ENCODE measurements at places on chromosomes 5 and 9.

DNA sequence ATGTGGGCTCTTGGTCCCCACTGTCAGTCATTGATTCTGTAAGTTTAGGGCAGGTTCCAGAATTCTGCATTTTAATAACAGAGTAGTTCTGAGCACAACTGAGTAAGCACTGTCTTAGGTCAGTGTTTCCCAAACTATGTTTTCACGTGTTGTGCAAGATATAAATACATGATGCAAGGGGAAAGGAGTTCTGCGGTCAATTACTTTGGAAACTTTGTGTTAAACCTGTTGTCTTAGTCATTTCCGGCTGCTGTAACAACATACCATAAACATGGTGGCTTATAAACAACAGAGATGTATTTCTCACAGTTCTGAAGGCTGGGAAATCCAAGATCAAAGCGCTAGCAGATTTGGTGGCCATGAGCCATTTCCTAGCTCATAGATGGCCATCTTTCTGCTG is 69.8 kb downstream of the EQTN start:
- DNase-seq, result no peak

- DNase-seq, result peak; percentile 24
Observed at GRCh38 chr9:38022995-38023394, 46.0 kb downstream of the SHB start.

DNA sequence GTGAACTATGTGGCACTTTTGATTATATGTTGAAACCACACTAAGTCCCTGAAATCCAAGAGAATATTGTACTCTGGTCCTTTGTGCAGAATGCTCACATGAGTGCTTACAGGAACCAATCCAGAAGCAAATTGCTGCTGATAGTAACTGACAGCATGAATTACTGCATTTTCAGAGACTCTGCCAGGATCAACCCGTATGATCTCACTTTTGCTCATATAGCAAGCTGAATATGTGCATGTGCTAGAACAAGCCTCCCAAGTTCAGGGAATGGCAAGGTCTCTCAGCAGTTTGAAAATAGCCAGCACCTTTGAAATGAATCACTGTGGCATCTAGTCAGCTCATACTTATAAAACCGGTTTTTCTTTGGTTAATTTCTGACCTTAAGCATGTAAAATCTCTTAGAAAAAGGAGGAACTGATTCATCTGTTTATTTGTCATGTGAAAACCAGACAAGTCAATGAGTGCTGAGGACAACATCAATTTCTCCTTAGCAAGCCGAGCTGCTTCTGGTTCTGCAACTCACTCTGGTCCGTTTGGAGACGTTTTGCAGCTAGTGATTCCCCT is 215.7 kb upstream of the ELL2 start:
- peak; percentile 31 for DNase-seq

GRCh38 chr9:76114144-76114543 is 223.7 kb downstream of the PCSK5 start:
- DNase-seq, result no peak

DNA sequence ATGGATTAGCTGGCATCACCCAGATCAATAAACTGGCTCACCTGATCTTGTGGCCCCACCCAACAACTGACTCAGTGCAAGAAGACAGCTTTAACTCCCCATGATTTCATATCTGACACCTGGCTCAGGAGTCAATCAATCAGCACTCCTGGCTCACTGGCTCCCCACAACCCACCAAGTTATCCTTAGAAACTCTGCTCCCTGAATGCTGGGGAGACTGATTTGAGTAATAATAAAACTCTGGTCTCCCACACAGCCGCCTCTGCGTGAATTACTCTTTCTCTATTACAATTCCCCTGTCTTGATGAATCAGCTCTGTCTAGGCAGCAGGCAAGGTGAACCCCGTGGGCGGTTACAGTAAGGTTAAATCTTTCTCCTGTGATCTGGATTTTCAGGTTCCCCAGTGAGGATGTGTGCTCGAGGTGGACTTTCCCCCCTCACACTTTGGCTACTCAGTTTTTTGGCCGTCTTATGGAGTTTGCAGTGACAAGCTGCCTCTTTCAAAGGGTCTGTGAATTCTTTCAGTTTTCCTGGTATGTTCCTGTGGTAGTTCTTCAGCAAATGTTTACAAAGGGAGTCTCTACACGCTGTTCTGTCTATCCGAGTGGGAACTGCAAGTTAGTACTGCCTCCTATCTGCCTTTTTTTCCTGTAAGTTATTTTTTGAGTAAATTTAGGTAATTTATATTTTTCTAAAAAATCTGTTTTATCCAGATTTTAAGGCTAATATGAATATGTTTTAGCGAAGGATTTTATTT is 500.2 kb upstream of the NUDT12 start:
- no peak for DNase-seq

- peak; percentile 79 for DNase-seq
Observed at GRCh38 chr5:135466178-135467050, 14.3 kb upstream of the TIFAB start.

DNA sequence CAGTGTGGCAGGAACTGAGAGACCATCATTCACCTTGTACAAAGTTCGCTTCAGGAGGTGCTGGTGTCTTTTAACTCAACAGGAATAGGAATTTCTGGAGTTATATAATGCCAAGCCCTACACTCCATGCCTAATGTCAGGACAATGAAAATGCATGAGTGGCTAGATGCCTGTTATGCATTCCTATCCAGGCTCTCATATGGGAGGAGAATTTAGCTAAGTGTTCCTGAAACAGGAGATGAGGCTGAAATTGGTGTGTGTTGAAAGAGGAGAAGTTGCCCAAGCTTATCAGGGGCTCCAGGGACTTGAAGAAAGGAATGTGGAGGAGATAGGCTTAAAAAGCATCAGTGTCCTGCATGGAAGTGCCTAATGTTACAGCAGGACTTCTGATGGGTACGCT is 26.8 kb upstream of the PRUNE2 start:
- DNase-seq, result no peak

GRCh38 chr9:127263664-127264063 is 910 bp upstream of the GARNL3 start:
- no peak for DNase-seq

GRCh38 chr5:94218374-94218773 is 400.0 kb downstream of the KIAA0825 start:
- DNase-seq, result no peak

DNA sequence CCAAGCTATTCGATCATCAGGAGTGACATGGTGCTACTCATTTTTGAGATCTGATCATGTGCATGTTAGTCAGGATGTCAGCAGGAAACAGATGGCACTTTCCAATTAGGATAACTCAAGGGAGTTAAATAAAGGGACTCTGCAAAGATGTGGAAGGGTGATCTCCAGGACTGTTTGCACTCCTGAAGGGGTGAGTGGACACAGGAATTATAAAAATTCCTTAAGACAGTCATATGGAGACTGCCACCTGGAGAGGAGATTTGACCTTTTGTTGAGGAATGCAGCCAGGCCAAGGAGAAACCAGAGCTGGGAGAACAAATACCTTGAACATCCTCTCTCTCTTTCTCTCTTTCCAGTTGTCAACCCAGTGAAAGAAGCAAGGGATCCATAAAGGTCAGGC is 189.1 kb downstream of the GABRG2 start:
- DNase-seq, result no peak

- no peak for DNase-seq
Observed at GRCh38 chr5:135102716-135103574, 68.9 kb upstream of the PITX1 start.

- DNase-seq, result no peak
Observed at GRCh38 chr5:109775130-109775529, 85.4 kb downstream of the MAN2A1 start.

- no peak for DNase-seq
Observed at GRCh38 chr9:4689687-4690104, 10.3 kb downstream of the CDC37L1 start.

DNA sequence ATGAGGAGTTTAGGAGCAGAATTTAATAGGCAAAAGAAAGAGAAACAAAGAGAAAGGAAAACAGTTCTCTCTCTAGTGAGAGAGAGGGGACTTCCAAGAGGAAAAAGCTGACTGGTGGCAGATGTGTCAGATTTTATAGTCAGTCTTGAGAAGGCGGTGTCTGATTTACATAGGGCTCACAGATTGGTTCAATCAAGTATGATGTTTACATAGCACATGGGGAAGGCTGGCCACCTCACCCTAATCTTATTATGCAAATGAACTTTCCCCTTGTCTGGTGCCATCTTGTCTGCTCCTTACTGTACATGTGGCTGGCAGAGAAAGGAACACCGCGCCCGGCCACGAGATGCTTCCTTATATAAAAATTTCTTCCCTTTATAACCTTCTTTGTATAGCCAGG is 24.7 kb downstream of the UNC13B start:
- no peak for DNase-seq

DNA sequence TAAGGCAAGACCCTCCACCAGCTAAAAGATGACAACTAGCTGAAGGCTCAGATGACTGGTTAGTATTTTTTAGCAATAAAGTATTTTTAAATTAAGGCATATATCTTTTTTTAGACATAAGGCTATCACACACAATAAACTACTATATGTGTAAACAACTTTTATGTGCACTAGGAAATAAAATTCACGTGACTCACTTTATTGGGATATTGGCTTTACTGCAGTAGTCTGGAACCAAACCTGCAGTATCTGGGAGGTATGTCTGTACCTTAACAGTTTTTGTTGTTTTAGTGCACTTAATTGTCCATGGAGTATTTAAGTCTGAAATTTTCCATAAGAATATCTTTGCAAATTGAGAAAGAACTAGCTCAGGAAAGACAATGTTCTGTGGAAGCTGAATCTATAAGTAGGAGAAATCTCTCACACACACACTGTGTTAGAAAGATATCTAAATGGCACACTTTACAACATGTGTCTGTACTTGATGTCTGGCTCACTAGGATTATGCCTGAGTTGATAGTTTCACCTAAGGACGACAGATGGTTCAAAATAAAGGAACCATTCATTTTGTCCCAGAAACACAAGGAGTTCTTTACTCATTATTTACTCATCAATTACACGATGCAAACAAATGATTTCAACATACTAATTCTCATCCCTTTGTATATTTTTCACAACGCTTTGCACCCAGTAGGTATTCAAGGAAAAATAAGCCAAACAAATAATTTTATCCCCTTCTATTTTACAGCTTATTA is 4.6 kb downstream of the RAPGEF6 start:
- DNase-seq, result no peak

DNA sequence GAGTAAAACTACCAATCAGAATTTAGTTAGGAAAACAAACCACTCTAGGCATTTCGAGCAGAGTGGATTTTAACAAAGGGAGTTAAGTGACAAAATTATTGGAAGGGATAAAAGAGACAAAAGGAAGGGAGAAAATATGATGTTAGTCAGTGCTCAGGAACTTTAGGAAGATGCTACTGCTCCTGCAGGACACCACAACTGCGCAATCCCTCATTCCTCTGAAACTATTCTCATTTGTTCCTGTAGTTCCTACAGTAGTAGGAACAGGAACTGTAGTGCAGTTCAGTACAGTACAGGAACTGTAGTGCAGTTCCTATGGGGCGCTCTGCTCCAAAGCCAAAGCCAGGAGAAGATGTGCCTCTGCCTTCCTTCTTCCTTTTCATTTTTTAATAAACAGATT is 29.9 kb upstream of the MEGF10 start:
- DNase-seq, result no peak

DNA sequence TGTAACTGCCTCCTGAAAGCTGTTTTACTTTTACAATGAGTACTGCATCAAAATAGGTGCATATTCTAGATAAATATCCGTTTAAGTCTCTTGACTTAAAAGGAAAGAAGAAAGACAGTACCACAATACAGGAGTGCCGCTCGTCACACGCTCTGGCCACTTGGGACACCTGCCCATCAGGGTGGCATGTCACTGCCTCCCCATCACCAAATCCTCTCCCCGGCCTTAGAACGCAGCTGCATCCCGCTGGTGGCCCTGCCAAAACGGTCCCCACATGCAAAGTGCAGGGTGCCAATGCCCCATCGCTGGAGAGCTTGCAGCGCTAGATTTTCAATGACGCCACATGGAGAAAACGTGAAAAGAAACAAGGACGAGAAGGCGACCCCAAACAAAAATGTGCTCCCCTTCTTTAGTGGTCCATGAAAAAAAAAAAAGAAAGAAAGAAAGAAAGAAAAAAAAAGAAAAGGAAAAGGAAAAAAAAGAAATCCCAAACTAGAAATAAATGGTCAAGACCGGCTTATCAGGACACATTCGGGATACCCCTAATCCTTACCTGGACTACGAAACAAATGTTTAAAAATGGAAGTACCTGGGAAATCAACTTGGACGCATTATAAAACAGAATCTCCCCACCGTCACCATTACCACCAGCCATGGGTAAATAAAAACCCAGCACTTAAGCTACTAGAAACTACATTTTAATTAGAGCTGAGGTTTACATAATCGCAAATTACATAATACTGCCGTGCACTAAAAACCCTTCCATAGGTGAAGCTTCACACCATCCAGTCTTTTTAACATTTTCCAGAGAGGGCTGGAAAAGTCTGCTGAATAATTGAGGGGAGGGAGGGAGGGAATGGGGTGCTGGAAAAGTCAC is 1.0 kb downstream of the ANKH start:
- peak; percentile 31 for DNase-seq

- DNase-seq, result peak; percentile 78
Observed at GRCh38 chr5:149445739-149446369, 66.8 kb upstream of the IL17B start.

DNA sequence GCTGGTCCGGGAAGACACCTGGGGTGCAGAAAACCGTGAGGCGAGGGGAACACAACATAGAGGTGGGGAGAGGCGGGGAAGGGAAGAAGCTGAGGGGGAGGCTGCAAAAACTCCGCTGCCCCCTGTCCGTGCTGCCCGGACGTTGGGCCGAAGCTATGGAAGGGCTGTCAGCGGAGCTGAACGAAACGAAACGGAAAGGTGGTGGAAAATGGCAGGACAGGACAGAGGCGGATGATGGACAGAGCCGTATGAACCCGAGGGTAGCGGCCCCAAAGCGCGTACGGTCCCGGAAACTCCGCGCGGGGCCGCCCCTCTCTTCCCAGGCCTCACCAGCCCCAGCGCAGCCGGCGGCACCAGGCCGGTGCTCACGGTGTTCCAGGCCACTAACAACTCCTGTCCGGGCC is 272 bp downstream of the ANAPC2 start:
- DNase-seq, result no peak

DNA sequence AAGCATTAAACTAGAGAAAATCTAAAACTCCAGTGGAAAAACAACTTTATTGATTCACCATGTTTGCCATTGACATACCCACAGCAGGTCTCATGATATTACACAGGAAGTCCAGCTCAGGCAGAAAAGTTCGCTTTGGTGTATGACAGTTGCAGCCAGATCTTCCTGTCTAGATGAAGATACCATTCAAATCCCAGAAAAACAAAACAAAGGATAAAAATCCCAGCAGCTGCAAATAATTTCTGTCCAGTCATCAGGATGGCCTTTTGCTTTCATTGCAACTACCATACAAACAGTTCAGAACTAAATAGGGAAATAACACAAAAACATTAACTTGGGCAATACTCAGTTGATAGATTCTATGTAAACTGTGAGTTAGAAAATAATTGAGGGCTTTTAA is 136.0 kb upstream of the NREP start:
- DNase-seq, result no peak

Measured in small intestine (tissue), 16 donors.